Motor neuron (in vitro differentiated cells): ENCODE measurements at places on chromosomes 2 and 18.

DNA sequence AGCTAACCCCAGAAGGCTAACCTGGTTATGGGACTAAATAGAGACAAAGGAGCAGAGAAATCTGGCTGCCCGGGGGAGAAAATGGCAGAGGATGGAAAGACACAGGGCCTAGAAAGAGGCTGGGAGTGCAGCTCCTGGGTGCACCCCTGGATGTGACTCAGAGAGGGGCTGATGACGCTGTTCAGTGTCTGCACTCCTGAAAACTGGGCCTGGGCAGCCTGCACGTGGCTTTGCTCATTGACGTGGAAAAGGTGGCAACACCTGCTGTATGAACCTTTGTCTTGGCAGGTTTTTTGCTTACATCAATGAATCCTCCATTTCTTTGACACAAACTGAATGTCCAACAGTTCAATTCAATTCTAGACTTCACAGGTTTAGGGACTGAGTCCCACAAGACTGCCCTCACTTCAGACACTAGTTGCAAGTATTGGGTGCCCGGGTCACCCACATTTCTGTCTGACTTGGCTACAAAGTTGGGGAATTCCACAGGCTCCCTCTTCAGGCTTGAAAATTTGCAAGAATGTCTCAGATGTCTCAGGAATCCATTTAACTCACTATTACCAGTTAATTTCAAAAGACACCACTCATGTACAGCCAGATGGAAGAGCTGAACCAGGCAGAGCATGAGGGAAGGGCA lies 47.3 kb upstream of the PUM2 start:
- ATAC-seq: no peak

DNA sequence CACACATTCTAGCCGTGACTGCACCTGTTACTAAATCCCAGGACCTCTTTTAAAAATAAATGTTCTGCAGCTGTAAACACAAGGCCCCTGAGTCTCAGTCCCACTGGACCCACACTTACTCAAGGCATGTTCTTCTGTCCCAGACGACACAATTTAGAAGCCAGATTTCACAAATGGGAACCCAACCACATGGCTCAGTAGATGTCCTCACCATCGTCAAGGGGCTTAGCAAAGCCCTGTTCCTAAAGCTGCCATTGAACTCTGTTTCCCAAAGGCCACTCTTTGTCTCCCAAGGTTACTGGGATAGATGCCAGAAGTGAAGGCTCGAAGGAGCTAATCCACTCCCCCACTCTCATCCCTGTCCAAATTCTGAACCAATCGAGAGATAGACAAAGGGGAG lies 301.0 kb downstream of the GALR1 start:
- ATAC-seq: no peak

DNA sequence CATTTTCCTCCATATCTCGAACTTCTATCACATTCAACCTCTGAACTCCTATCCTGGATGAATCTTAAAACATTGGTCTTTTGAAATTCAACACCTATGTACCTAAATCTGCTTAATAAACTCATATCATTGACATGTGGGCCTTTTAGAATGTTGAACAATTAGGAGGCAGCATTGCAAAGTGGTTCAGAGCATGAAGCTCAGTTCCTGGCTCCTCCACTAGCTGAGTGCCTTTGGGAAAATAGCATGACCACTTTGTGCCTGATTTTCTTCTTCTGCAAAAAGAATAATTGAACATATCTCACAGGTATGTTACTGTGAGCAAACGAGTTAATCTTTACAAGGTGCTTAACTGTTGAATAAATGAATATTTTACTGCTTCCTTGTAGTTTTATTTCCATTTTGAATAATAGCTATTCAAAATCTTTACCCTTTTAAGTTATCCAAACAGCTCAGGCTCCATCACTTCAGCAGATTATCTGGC lies 14.3 kb upstream of the ITPRID2 start:
- no peak for ATAC-seq

GRCh38 chr2:9741110-9741509 lies 102.2 kb upstream of the TAF1B start:
- no peak for ATAC-seq

- ATAC-seq: no peak
Measured at GRCh38 chr2:20478961-20479360, 32.1 kb downstream of the RHOB start.

DNA sequence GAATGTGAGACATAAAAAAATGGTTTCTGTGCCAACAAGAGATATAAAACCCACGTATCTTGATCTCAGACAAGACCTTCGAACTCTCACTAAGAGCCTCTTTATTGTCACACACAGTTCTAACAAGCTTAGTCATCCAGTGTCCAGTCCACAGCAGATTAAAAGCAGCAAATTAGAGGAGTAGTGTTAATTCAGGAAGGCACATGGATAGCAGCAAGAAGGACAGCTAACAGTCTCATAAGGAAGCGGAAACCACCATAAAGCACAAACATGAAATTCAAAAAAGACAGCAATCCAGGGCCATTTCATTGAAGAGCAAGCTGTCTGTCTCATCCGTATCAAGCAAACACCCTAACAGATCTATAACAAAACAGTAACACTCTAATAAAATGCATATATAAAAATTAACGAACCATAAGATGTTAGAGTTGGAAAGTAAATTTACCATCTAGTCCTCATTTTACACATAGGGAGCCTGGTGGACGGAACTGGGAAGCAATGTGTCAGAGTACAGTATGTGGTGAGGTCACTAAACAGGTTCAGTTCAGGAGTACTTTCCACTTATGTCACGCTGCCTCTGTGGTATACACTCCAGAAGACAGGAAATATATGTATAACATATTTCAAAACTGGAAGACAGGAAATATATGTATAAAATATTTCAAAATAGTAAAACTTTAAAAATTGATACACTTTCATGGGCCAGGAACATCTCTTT lies 18.3 kb downstream of the AAK1 start:
- ATAC-seq: peak; percentile 59
